T-helper 2 cell (primary cell): ENCODE measurements at places on chromosomes 1 and 21.

DNA sequence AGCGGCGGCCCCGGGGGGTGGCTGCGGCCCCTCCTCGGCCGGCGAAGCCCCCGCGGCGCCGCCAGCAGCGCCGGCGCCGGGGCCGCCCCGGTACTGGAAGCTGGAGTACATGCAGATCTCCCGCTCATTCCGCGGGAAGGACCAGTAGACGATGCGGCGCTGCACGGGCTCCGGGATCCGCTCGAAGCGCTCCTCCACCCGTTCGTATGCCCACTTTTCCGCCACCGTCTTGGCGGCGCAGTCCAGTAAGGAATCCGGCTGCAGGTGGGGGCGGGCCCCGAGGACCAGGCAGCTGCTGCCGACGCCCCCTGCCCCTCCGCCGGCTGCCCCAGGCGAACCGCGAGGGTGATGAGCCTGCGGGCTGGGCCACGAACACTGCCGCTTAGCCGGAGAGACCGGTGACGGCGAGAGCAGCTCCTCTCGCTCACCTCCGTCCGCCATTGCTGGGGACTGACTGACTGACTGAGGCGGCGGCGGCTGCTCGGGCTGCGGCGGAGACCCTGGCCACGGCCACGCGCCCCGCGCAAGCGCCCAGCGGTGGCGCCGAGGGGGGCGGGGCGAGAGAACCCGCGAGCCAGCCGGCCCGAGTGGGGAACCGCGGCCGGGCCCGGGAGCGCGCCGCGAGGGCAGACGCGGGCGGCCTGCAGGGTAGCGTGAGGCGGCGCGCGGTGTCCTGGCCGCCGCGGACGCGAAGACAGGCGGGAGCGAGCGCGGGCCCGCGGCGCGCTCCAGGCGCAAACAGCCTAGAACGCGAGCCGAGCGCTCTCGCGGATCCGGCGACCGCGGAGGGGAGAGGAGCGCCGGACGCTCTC, at the start of gene ZSWIM5:
TSS of gene ZSWIM5 (minus strand) at position 696 of the 812 bp plus-strand sequence. CDS start at position 441, 255 bp downstream.
- DNase-seq, result peak; percentile 50

DNA sequence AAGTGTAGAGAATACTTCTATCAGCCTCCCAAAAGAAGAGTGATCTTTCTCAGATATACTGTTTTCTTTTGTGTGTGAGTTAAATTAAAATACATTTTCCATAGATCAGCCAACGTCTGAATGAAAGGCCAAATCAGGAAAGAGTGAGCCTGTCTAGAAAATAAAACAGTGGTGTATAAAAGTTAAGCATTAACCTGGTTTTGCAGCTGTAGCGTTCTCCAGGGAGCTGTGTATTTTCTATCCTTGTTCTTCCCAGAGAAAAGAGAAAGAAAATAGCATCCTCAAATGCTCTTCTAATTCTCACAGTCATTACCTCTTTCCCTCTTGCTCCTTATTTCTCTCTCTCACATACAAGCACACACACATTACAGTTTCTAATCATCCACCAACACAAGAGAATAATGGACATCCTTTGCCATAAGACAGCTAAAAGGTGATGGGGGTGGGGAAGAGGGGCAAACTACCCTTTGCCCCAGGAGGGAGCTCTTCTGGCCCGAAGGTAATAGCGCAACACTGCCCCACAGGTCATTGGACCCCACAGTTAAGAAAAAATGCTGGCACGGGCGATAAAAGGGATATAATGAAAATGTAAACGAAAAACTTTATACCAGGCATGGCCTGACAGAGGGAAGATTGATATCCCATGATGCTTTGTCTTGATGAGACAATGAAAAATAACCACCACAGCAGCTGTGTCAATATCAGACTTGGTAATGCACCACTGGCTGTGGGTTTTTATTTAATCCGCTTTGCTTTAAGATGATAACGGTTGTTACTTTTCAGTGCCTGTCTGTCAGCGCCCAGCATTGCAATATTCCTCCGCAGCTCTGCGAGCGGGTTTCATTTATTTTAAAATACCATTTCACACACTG, 150.3 kb downstream of the NUF2 start:
- DNase-seq, result no peak

DNA sequence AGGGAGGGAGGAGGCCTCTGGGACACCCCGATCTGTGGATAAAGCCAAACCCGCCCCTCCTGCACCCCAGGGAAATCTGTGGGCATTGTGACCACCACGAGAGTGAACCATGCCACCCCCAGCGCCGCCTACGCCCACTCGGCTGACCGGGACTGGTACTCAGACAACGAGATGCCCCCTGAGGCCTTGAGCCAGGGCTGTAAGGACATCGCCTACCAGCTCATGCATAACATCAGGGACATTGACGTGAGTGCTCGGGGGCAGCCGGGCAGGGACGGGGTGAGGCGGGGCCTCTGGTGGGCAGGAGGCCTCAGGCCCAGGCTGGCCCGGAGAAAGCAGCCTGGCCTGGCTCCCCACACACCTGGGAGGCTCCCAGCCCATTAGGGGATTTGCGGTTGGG, 54.7 kb downstream of the ALPL start:
- no peak for DNase-seq

- DNase-seq, result no peak
Observed at GRCh38 chr1:179950651-179951050, 4.0 kb upstream of the CEP350 start.

GRCh38 chr1:15916916-15917315, 59.0 kb downstream of the ZBTB17 start:
- DNase-seq, result no peak

DNA sequence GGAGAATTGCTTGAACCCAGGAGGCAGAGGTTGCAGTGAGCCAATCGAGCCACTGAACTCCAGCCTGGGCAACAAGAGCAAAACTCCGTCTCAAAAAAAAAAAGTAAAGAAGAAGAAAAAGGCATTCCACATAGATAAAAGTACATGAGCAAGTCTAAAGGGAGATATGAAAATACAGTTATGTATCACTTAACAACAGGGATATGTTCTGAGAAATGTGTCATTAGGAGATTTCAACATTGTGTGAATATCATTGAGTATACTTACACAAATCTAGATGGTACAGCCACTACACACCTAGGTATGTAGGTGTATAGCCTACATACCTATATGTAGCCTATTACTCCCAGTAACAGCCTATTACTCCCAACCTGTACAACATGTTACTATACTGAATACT, 12.7 kb downstream of the ARNT start:
- no peak for DNase-seq

GRCh38 chr1:58155418-58156123, 391.0 kb downstream of the OMA1 start:
- DNase-seq, result no peak

GRCh38 chr1:7470904-7471638, 300.0 kb upstream of the VAMP3 start:
- no peak for DNase-seq

DNA sequence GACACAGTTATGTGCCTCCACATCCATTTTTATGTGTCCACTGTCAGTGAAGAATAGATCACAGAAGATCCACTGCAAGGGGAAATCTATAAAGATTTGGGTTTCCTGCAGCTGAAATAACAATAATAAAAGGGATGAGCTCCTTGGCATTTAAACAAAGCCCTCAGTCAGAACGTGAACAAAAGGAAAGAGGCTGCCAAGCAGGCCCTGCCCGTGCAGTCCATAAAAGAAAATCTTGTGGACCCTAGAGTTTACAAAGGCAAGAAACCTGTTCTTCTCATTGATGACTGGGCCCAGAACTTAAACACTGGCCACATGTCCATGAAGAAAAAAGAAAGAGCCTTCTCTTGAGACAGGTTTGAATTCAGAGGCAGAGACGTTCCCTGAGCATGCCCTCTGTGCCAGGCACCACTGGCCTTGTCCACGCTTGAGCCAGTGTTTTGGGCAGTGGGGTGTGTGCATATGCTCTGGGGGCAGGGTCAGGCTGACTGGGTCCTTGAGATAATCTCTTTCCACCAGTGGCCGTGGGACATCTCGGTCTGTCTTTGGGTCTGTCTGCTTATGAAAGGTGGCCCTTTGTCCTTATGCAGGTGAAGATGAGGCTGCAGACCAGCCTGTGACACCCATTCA, 142.7 kb downstream of the HIVEP3 start:
- no peak for DNase-seq

GRCh38 chr21:38352536-38353219, 95.9 kb downstream of the KCNJ15 start:
- no peak for DNase-seq

DNA sequence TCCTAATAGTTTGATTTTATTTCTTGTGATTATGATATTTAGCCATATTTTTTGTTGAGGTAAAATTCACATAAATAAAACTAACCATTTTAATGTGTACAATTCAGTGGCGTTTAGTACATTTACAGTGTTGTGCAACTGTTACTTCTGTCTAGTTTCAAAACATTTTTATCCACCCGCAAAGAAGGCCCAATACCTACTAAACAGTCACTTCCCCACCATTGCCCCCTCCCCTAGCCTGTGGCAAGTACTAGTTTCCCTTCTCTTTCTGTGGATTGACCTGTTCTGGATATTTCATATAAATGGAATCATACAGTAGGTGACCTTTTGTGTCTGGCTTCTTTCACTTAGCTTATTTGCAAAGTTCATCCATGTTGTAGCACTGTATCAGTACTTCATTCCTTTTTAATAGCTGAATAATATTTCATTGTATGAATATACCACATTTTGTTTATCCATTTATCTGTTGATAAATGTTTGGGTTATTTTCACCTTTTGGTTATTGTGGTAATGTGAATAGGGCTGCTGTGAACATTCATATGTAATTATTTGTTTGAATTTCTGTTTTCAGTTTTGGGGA, 4.1 kb downstream of the FLVCR1 start:
- DNase-seq, result no peak

GRCh38 chr21:29334717-29335428, 36.2 kb downstream of the BACH1 start:
- DNase-seq, result no peak

- no peak for DNase-seq
Observed at GRCh38 chr1:98480271-98480670, 181.2 kb upstream of the SNX7 start.

- no peak for DNase-seq
Observed at GRCh38 chr1:36182734-36183133, 26.8 kb downstream of the MAP7D1 start.

- DNase-seq, result peak; percentile 65
Observed at GRCh38 chr1:157133426-157133825, 4.8 kb downstream of the ETV3 start.

DNA sequence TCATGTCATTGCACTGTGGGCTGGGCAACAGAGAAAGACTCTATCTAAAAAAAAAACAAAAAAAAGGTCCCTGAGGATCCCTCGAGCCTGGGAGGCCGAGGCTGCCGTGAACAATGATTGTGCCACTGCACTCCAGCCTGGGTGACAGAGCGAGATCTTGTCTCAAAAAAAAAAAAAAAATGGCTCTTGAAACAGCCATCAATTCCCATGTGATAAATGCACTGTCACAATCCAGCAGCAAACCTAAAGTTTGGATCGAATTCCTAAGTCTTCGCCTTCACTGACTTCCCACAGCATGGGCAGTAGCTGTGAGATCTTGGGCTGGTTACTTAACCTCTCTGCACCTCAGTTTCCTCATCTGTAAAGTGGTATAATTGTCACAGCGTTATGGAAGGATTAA, 43.5 kb downstream of the IGSF3 start:
- DNase-seq, result no peak

GRCh38 chr1:88740784-88741183, 56.7 kb downstream of the PKN2 start:
- no peak for DNase-seq

GRCh38 chr1:55010887-55011217, 12.1 kb downstream of the BSND start:
- peak; percentile 29 for DNase-seq

DNA sequence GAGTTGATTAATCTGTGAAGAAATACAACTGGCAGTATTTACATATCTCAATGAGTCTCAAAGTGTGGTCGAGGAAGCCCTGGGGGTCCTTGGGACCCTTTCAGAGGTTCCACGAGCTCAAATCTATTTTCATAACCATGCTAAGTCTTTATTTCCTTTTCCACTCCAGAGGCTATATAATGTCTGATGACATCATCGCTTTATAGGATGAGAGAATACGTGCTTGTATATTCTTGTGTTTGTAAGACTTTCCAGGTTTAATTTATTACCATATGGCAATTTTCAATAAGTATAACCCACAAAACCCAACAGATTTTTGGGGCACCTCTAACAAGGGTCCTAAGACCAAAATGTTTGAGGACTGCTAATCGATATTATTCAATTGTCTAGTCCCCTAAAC, 1.4 kb upstream of the SLC19A2 start:
- DNase-seq, result no peak

GRCh38 chr1:203932556-203932955, 71.2 kb downstream of the SNRPE start:
- DNase-seq, result peak; percentile 72

- no peak for DNase-seq
Observed at GRCh38 chr1:159077120-159077961, 775 bp upstream of the AIM2 start.

DNA sequence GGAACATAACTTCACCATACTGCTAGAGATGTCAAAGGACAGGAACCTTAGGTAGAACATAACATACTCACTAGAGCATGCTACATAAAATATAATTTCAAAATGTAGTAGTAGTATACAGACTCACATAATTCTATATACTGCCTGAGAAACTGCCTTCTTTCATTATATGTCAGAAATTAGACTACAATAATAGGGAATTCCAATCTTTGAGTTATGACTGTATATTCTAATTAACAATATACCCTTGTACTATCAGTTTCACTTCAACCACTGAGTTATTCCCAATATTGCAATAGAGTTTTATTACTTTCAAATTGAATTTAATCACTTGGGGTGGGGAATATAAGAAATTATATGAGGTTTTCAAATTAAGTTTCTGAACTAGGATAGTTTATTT, 44.0 kb downstream of the OMA1 start:
- DNase-seq, result no peak

DNA sequence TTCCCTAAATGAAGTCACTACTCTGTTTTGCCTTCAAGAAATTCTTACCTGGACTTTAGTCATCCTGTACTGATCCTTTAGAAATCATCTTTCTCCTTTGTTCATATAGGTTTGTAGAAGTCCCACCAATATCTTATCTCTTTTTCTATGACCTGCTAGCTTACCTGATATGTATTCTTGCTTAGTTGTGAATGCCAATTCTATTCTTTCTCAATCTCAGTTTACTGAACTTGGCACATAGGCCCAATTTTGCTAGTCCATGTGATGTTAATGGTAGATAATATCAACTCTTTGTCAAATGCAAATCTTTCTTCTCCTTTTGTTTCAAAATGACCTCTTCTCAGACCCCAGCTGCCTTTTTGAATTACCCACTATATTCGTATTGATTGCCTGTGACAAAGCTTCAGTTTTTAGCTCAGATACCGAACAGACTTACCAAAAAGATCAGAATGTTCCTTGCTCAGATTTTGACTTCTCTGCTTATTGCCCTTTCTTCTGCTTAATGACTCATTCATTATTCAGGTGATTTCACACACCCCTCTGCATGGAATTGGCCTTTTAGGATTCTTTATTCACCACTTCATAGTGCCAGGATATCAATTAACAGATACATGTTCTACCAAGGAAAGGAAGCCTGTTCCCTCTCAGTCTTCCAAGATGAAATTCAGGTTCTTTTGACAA, 20.6 kb downstream of the IPO9 start:
- no peak for DNase-seq

GRCh38 chr1:182869241-182869666, 30.1 kb downstream of the DHX9 start:
- DNase-seq, result no peak
